Stimulated activated CD4-positive, alpha-beta T cell treated with anti-CD3 and anti-CD28 coated beads, Interleukin-1b, Interleukin-23, amount 100 ng/mL, for 1 hour (primary cell): ENCODE measurements at places on chromosomes 4 and X.

DNA sequence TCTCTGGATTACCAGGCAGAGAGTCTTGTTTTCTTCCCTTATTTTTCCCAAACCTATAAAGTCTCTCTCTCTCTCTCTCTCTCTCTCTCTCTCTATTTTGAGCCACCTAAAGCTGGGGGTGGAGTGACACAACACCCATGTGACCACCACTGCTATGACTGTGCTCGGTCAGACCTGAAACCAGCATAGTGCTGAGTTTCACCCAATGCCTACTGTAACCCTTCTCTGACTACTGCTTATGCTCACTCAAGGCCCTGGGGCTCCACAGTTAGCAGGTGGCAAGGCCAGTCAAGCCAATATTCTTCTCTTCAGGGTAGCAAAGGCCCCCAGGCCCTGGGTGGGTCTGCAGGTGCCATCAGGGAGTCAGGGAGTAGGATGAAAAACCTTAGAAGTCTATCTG lies 114.7 kb upstream of the ARMCX2 start:
- DNase-seq = no peak

- DNase-seq = no peak
Measured at GRCh38 chr4:20260821-20261220, 9.1 kb downstream of the SLIT2 start.

DNA sequence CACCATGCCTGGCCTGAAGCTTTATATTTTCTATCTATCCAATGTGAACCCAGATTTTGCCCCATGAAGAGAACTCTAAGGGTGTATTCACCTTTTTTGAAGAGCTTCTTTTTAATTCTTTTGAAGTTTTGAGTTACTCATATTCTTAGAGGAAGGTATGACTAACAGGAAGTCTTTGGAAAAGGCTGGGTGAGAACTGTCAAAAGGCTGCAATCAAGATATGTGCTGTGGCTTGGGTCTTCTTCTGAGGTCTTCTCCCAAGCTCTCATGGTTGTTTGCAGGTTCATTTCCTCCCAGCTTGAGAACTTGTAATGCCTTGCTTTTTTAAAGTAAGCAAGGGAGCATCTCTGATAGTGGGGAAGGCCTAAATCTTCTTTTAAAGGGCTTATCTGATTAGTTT lies 3.1 kb upstream of the C4orf17 start:
- no peak for DNase-seq

DNA sequence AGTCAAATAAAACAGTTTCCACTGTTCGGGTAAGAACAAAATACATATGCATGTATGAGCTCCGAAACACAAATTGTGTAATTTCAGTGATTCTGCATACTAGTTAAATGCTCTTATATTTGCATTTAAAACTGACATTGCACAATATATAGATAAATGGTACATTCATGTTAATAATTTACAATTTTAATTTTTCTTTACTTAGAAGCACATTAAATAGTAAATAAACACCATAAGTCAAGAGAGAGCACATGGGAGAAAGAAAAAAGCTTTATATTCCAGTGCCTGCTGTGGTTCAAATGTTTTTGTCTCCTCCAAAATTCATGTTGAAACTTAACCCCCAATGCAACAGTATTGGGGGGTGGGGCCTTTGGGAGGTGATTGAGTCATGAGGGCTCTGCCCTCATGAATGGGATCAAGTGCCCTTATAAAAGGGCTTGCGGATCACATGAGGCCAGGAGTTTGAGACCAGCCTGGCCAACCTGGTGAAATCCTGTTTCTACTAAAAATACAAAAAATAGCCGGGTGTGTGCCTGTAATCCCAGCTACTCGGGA lies 322.9 kb downstream of the BCOR start:
- no peak for DNase-seq

DNA sequence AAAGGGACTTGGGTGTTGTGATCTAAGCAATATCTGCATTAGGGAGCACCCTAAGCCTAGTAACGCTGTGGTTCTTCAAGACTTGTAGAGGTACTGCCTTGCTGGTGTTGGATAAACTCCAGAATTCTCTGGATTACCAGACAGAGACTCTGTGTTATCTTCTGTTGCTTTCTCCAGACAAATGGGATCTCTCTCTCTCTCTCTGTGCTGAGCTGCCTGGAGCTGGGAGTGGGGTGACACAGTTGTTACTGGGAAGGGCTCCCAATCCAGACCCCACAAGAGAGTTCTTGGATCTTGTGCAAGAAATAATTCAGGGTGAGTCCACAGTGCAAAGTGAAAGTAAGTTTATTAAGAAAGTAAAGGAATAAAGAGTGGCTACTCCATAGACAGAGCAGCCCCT lies 48.8 kb downstream of the MCUB start:
- DNase-seq = no peak

GRCh38 chr4:58499182-58499581 lies 1389.0 kb upstream of the IGFBP7 start:
- DNase-seq = no peak

DNA sequence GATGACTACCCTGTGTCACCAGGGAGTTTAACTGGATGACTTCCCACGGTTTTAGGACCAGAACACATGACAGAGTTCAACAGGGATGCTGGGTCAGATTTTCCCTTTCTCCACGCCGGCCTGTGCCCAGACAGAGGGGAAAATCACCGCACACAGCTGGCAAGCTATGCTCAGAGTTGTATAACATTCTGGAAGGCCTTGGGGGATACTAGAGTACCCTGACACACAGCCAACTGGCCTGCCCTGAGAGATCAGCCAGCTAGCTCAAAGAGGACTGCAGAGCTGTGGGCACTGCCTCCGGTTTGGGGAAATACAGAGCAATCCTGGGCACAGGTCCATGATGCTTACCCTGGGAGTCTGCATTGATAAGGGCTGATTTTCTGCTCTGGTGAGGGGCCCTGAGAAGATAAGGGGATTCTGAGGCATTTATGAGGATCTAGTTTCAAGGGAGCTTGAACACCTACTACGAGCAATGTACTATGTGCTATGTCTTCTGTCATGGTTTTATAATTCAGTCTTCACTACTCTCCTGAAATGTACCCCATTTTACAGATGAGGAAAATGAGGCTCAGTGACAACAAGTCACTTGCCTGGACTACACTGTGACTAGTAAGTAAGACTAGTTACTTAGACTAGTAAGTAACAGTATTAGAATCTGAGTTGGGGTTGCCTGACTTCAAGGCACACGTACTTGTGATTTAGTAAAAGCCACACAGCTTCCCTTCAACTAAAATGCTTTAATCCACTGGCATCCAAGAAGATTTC lies 14.7 kb downstream of the C4orf54 start:
- no peak for DNase-seq

GRCh38 chrX:75963774-75964173 lies 178.7 kb upstream of the MAGEE2 start:
- DNase-seq = no peak

DNA sequence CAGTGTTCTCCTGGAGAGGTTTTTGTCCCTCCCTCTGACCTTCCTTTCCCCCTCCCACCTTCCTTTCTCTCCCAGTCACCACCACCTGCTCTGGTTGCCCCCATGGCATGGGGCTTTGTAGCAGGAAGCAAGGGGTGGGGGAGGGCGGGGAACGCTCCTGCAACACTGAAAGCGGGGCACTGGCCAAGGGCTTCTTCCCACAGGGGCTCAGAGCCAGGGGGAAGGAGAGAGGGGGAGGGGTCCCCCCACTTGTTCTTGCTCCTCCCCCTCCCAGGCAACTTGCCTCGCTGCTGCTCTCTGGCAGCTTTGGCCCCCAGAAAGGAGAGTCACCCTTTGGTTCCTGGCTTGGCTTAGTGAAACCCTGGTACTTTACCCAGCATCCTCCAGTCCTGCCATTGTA lies 48.4 kb downstream of the BCORL1 start:
- DNase-seq = no peak

GRCh38 chr4:69838977-69839376 lies 21.0 kb downstream of the SULT1E1 start:
- no peak for DNase-seq

DNA sequence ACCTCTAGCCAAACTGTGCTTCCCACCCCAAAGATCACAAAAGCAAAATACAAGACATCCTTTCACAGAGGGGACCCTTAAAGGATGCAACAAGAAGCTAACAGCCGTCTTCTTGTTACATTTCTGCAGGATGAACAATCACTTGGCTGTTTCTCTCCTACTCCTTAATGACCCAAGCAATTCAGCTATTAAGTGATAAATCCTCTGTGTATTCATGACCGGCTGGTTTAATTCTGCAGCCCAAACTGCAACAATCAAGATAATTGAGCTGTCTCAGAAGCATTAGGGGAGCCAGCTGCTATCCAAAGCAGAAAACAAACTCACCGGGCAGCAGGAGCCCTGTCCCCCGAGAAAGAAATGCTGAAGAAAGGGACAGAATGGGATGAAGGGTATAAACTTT lies 85.9 kb upstream of the ACSL4 start:
- DNase-seq = no peak

DNA sequence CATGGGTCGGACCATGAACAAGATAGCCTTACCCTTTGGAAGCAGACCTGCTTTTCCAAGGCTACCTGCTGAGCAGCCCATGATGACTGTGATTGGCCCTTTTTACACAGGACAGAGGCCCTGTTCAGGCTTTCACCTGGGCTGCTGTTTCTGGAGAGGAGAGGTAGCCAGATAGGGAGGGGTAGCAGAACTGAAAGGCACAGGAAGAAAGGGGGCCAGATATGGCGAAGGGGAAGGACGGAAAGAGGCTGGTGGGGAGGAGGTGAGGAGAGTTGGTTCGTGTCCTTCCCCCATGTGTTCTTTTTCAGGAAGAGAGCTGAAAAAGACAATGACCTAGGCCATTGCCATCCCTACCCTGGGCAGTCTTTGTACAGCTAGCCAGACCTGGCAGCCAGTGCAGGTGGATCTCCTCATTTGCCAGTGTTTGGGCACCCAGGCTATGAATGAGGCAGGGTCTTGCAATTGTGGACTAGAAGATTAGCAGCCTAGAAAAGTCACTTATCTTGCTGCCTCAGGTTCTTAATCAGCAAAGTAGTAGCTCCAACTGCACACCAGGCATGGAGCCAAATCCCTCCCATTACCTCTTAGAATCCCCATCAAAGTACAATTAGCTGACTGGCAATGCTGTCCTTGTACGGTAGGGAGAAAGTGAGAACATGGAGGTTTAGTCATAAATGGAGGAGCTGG lies 139.6 kb downstream of the AMMECR1 start:
- DNase-seq = no peak

DNA sequence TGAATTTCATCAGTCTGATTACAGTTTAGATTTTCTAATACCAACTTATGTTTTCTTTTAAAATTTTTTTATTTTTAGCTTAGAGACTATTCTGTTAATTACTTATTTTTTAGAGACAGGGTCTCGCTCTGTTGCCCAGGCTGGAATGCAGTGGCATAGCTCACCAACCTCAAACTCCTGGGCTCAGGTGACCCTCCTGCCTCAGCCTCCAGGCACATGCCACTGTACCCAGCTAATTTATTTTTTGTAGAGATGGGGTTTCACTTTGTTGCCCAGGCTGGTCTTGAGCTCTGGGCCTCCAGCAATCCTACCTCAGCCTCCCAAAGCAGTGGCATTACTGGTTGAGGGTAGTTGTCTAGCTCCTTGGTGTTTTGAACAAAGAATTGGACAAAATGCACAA lies 102.0 kb downstream of the KLHL8 start:
- DNase-seq = no peak

DNA sequence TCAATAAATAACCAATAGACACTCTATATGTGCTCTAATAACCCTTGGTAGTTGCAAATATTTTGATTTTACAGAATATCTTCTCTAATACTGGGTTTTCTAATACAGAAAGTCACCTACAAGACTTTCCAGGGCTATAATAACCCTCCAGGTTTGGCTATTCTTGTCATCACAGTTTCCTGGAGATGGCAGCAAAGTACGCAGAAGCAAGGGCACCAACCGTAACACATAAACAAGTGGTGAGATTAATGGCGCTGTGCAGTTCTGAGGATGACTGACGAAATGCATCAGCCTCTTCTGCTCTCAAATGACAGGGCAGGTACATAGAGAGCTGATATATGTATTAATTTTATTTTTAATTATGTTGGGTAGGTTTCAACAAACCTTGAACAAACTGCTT lies 122.4 kb downstream of the C4orf33 start:
- DNase-seq = no peak

GRCh38 chr4:92516450-92516849 lies 212.7 kb downstream of the GRID2 start:
- DNase-seq = no peak

DNA sequence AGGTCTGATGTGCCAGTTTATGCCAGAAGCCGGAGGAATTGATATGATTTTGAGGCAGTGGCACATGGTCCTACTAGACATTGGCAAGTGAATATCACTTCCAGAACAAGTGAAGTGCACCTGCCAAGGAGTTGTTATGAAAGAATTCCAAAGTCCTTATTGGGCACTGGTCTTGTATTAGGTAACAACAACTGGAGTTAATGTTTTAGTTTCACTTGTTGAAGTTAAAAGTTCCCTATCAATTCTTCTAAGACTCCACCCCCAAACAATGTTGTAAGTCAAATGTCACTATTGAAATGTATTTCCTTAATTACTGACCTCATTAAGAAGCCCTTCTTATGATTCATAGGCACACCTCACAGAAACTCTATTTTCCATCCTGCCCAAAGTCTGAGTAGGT lies 3.1 kb downstream of the TET2 start:
- no peak for DNase-seq

GRCh38 chr4:123955167-123955800 lies 558.7 kb downstream of the SPRY1 start:
- DNase-seq = no peak

GRCh38 chr4:78079726-78080430 lies 22.8 kb downstream of the FRAS1 start:
- no peak for DNase-seq

DNA sequence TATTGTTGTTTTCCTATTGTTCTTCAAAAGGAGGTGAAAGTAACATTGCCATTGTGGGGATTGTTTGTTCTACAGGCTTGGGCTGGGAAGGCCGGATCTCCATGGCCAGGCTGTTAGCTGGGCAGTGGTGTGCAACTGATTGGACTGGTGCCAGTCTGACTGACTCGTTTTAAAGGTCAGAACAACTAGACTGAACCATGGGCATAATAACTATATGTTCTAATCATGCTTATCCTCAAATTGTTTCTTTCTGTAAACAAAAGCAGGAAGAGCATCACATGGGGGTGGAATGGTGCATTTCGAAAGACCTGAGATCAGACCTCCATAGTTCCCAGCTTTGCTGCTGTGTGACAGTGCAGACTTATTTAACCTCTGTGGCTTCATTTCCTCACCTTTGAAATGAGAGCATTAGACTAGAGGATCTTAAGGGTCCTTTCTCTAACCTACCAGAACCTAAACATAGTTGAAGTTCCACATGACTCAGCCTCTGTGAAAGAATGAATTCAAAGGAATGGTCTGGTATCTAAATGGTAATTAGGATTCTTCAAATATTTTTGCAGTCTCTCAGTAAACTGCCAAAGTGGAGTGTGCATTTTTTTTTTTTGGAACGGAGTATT lies 66.7 kb upstream of the PGRMC2 start:
- no peak for DNase-seq

GRCh38 chr4:13294961-13295605 lies 189.1 kb downstream of the RAB28 start:
- DNase-seq = no peak

- DNase-seq = no peak
Measured at GRCh38 chr4:146112389-146112788, 63.1 kb upstream of the LSM6 start.

DNA sequence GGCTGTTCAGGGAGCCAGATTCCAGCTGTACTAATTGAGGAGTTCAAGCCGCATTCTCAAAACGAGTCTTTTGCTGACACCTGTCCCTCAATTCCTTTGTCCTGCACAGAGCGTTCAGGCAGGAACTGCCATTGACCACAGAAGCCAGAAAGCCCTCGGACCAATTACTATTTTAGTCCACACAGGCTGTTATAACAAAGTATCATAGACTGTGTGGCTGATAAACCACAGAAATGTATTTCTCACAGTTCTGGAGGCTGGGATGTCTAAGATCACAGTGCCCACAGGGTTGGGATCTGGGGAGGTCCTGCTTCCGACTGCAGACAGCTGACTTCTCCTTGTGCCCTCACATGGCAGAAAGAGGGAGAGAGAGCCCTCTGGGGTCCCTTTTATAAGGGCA lies 119.8 kb upstream of the ATP6AP2 start:
- no peak for DNase-seq
